ENCODE measurements at places on chromosomes 6 and 20.

DNA sequence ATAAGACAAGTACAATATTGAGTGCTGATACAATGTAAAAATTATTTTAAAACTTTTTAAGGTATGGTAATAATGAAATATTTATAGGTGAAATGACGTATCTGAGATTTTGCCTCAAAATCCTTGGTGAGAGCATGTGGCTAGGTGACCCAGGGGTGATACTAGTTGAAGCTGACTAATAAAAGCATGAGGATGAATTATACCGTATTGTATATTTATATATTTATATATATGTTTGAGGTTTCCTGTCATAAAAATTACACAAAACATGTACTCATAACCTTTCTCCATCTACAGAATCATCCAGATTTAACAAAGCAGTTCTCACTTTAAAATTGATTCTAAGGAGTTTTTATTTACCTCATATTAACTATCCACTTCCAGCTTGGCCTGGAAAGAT is 358.1 kb downstream of the CDKAL1 start:
- no peak for DNase-seq

DNA sequence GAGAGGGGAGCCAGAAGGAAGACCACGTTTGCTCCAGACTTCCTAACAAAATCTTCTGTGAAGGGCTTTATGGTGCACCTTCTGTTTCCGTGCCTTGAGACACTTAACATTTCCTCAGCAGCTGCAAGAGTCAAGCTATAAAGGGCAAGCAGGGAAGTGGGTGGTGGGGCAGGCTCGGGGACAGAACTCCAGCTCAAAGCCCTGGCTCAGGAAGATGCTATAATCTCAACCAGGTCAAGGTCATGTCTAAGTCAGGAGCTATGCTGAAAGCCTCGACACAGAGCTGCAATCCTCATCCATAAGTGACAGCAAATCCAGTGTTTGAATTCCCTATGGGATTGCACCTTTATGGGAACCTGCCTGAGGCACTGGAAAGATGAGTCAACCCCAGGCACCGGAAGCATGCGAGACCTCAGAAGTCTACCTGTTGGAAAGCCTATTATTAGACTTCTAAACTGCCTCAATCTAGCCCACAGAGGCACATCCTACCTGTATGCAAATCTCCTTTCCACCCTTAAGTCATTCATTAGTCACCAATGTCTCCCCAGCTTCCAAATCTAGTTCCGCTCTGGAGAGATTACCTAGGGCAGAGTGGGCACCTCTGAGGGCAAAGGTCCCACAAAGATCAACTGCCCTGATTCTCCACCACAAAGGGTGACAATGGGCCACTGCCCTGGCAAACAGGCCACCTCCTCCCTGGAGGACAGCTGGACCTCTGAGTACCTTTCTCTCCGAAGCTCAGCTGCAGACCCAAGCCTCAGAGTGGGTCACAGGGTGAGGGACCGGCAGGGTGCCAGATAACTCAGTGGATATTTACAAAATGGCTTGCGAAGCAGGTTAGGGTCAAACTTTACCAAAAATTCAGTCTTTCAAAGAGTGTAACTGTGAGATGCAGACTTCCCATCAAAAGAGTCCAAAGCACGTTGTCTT is 287.0 kb downstream of the CDC5L start:
- no peak for DNase-seq

GRCh38 chr20:19528286-19529030 is 229.6 kb upstream of the RIN2 start:
- no peak for DNase-seq

DNA sequence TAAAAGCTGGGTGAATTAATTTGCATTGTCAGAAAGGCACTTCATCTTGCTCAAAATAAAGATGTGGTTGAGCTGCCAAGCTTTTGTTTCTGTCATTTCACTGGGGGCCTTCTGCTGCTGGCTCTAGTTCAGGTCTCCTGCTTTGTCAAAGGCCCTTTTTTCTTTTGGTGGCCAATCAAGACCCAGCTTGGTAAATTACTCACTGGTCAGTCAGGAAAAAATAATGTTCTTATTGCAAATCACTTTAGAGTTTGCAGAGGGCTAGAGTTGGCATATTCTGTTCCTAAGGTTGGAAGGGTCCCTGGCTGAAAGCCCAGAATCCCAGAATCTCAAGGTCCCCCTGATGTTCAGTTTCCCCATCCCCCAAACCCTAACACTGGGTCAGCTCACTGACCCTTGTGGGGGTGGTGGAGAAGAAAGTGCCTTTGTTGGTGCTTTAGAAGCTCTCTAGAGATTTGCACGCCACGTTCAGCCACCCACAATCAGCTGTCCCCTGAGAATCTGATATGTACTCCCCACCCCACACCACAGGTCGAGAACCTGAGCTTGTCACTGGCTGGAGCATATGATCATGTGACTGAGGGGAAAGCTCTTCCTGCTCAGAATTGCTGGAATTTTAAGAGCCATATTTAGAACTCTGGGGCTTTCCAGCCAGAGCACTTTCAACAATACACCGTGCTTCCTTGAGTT is 21.7 kb upstream of the BNIP5 start:
- DNase-seq = no peak

DNA sequence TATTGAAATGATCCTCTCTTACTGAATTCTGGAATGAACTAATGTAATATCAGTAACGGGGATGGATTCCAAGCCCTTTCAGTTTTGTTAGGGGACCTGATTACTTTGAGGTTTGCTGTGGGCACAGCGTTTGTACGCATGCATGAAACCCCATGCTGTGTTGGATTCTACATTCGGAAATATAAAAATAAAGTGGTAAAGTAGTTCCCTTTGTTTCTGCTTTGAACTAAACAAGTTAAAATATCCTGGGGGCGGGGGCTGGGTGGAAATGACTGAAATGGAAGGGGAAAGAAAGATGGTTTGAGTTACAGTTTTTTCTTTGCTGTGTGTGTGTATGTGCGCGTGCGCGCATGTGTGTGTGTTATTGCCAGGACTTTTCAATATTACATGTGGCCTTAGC is 196.5 kb upstream of the OPRM1 start:
- DNase-seq = no peak

DNA sequence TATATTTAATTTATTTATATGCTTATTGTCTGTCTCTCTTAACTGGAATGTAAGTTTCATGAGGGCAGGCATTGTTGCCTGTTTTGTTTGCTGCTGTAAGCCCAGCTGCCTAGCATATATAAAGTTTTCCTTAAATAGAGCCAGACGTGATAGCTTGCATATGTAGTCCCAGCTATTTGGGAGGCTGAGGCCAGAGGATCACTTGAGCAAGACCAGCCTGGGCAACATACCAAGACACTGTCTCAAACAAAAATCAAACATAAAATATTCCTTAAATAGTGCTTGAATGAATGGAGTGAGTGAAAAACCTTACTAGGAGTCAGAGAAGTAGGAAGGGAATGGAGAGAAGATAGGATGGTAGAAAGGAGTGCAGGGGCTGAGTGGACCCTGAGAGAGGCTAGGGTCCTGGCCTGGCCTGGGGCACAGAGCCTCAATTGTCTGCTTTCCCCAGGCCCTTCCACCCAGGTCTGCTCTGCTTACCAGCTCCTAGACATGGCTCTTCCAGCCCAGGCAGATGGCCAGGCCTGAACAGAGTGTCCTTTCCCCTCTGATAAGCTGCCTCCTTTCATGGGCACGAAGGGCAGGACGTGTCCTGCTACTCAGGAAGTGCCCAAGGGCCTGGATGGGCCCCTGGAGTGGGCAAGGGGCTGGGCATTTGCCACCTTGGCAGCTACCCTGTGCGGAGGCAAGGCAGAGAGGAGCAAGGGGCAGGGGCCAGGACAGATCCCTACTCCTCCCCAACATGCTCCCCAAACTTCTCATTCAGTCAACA is 17.7 kb upstream of the BAK1 start:
- no peak for DNase-seq

GRCh38 chr6:135030532-135031178 is 24.0 kb downstream of the HBS1L start:
- DNase-seq = no peak

GRCh38 chr20:1819311-1820137 is 75.7 kb upstream of the SIRPA start:
- DNase-seq = no peak

GRCh38 chr20:20102163-20102562 is 49.8 kb downstream of the CFAP61 start:
- DNase-seq = no peak

- DNase-seq = no peak
Measured at GRCh38 chr6:113449051-113449450, 408.1 kb upstream of the MARCKS start.

- no peak for DNase-seq
Measured at GRCh38 chr6:131400054-131400778, 172.8 kb upstream of the ARG1 start.

GRCh38 chr20:34129518-34130162 is 17.6 kb upstream of the EIF2S2 start:
- peak; percentile 64 for DNase-seq

DNA sequence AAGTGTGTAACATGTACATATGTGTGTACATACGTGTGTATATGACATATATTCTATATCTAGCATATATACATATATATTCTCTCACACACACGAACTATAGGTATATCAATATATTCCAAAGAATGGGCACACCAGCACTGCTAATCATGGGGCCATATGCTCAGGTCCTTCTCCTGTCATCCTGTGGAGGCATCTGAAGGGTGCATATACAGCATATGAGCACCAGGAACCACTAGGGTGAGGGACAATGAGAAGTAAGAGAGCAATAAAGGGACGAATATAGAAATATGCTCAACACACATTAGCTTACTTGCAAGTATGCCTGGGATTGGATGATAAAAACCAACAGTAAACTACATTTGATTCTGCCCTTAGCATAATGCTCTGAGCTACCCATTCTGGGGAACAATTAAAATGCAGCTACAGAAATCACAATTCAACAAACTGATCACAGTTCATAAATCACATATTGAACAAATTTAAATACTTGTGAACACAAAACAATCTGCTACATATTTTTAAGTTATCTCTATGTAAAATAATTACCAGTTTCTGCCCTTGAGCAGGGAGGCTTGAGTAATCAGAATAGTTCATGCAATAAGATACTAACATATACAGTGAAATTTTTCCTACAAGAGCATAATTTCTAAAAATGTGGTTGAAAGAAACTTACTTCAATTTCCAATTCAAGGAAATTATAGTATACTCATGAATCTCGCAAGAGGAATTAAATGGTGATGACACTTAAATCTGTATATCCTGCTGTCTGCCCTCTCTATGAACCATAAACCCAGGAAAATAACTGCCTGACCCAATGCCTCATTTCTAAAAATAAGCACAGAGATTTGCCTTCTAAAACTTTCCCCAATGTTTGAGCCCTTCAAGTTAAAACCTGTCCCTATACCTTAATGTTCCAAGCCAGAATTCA is 272.2 kb upstream of the THEMIS start:
- no peak for DNase-seq

GRCh38 chr6:131960371-131961133 is 9.4 kb upstream of the CCN2 start:
- no peak for DNase-seq

DNA sequence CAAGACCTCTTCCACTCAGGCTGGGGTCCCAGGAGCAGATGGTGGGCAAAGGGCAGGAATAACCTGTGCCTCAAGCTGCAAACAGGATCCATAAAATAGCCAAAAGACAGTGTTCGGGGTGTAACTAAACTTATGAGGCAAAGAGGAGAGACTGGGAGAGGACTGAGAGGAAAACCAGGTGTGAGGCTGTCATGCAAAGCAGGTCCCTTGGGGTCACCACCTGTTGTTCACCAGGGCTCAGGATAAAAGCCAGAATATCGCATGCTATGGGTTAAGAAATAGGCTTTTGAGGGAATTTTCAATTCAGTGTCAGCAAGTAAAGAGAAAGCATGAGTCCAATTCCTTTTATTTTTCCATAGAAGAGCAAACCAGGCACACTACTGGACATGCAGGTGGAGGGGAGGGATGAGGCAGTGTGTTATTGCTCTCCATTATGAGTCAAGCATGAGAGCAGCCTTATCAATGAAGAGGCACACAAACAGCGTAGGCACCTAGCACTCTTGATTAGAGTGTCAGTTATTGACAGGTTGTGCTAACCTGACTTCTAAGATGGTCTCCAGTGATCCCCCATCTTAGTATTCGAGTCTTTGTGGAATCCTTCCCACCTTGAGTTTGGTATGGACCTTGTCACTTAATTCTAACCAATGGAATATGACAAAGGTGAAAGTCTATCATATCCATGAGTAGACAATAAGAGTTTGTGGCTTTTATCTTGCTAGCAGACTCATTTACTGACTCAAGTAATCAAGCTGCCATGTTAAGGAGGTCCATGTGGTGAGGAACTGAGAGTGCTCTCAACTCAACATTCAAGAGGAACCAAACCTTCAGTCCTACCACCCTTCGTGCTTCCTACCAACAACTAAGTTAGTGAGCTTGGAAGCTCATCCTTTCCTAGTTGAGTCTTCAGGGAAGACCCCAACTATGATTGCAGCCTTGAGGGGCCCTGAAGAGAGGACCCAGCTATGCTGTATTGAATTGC is 18.8 kb downstream of the HLA-E start:
- DNase-seq = no peak

GRCh38 chr20:16209951-16210361 is 363.3 kb downstream of the KIF16B start:
- no peak for DNase-seq

- no peak for DNase-seq
Measured at GRCh38 chr6:105375797-105376196, 27.1 kb downstream of the PREP start.

DNA sequence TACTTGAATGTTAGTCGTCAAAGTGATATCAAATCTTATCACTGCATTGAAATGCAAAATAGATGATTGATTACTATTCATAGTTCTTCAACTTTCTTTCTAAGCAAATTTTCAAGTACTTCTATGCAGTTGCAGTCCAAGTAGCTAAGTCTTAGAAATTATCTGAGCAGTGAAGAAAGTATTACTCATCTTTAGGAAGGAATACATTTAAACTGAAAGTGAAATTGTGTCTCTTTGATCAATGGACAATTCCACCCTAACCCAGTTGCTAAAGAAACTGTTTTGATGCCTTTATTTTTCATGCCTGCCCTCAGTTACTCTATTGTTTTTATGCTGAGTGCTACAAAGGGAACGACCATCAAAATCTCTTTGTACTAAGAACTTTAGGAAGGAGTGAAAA is 337.4 kb downstream of the GRIK2 start:
- no peak for DNase-seq

DNA sequence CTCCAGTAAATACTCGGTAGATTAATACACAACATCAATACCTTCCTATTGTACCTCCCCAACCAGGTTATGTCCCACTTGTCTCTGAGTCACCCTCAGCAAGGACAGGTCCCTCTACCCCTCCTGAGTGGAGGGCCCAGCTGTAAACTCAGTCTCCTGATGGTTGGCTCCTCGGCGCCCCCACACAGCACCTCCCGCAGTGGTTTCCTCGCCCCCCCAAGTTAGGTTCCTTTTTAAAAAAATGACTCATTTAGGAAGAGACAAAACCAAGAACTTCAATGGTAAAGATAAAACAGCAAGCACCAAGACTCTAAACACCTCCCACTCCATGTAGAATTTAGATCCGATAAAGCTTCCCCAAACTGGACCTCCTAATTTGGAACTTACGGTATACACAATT is 83.5 kb downstream of the TRERF1 start:
- no peak for DNase-seq

DNA sequence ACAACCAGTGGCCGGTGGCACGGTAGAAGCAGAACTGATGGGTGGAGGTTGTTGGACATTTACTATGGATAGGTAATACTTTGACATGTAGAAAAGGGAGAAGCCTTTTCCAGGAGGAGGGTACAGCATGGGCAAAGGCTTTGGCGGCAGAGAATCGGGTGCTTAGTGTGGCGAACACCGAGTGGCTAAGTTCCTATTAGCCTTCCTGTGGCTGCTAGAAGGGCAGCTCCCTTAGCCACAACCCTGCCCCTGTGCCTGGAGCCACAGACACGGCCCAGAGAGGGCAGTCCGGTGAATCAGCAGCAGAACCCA is 37.9 kb upstream of the TGM2 start:
- no peak for DNase-seq

- no peak for DNase-seq
Measured at GRCh38 chr6:128307671-128308070, 212.7 kb downstream of the PTPRK start.
